ENCODE measurements at places on chromosomes 6 and 20. TPM values are rescaled to one million over a fixed set of nuclear protein-coding genes. Genes with fewer than 3 reads are reported as not detected.

The GPLD1 gene
- 2.5 TPM for total RNA-seq

The C20orf144 gene
- total RNA-seq = 0.11 TPM

The GABBR1 gene
- total RNA-seq = 21.8 TPM

The LTA gene
- total RNA-seq = not detected

The NFATC2 gene
- 0.28 TPM for total RNA-seq

The CGA gene
- total RNA-seq = not detected

The C6orf132 gene
- total RNA-seq = 4.7 TPM

The DAAM2 gene
- total RNA-seq = 0.97 TPM

The HLA-DQB1 gene
- under 0.01 TPM for total RNA-seq

The FAXC gene
- total RNA-seq = 4.7 TPM

The CRISP3 gene
- total RNA-seq = not detected

The ROS1 gene
- not detected for total RNA-seq

The EEF1A2 gene
- 30.7 TPM for total RNA-seq

The THBS2 gene
- 13.3 TPM for total RNA-seq

The ASIP gene
- not detected for total RNA-seq

The RAB44 gene
- total RNA-seq = not detected

The ACAT2 gene
- total RNA-seq = 108 TPM

The SMLR1 gene
- not detected for total RNA-seq

The ZSCAN12 gene
- total RNA-seq = 4.6 TPM

The DDX43 gene
- total RNA-seq = 0.15 TPM

The MICB gene
- total RNA-seq = 55.4 TPM

The BYSL gene
- total RNA-seq = 34.6 TPM

The B4GALT5 gene
- total RNA-seq = 35.2 TPM

The TSBP1 gene
- total RNA-seq = not detected

The CLIC5 gene
- total RNA-seq = not detected

The PHACTR3 gene
- total RNA-seq = 0.03 TPM

The SCUBE3 gene
- total RNA-seq = 0.45 TPM

The SRMS gene
- total RNA-seq = 0.21 TPM

The OPN5 gene
- total RNA-seq = not detected

Measured in H7 (cell line).